ENCODE measurements at places on chromosomes 4 and X.

GRCh38 chr4:108087293-108087967, 81.3 kb downstream of the LEF1 start:
- DNase-seq: no peak

- DNase-seq: no peak
Observed at GRCh38 chrX:51144828-51145442, 187.7 kb upstream of the NUDT10 start.

- DNase-seq: no peak
Observed at GRCh38 chrX:130628516-130628915, 226.7 kb downstream of the RBMX2 start.

- DNase-seq: no peak
Observed at GRCh38 chr4:36872679-36873078, 371.9 kb upstream of the NWD2 start.

GRCh38 chr4:147590249-147590920, 26.8 kb upstream of the TMEM184C start:
- DNase-seq: peak; percentile 42

DNA sequence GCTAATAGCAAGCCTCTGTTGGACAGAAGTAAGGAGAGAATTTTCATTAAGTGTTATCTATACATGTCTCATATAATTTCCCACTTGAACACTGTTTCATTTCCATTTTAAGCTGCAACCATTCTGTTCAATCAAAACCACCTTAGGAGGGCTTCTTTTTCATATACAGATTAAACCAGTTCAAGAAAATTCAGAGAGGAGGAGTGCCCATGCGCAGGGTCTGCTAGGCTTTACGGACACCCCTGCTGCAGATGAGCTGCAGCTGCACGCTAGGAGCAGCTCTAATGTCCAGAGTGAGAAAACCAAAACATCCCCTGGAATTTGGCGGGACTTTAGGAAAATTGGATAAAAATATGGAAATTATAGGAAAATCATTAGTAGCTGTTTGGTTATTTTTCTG, 541.0 kb downstream of the SPRY1 start:
- no peak for DNase-seq

Measured in anterior cingulate cortex (tissue), 58 donors.